Naive thymus-derived CD4-positive, alpha-beta T cell (primary cell): ENCODE measurements at places on chromosomes 6 and 20.

DNA sequence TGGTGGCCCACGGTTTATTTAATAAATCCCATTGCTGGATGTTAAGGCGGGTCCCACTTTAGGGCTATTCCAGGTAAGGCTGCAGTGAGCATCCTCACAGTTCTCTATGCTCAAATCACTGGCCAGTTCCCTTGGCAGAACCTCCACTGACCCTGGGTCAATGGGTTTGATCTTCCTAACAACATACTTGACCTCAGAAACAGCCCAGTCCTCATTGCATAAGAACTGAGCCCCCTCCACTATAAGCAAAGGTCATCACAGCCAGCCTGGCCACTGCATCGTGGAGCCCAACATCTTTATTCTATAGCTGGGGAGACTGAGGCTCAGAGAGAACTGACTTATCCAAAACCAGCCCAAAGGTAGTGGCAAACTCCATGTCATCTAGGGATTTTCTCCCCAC is 4.3 kb upstream of the BPIFB1 start:
- H3K4me3 ChIP-seq, result no peak overlapping the region
- no peaks in the 10 kb centered on the region for H3K27me3 ChIP-seq
- no peaks in the 10 kb centered on the region for H3K4me1 ChIP-seq
- DNase-seq, result no peak

GRCh38 chr6:163531122-163531521 is 116.6 kb downstream of the QKI start:
- no peak overlapping the region for H3K4me3 ChIP-seq
- peaks cover 2% of the 10 kb centered on the region for H3K4me1 ChIP-seq

DNA sequence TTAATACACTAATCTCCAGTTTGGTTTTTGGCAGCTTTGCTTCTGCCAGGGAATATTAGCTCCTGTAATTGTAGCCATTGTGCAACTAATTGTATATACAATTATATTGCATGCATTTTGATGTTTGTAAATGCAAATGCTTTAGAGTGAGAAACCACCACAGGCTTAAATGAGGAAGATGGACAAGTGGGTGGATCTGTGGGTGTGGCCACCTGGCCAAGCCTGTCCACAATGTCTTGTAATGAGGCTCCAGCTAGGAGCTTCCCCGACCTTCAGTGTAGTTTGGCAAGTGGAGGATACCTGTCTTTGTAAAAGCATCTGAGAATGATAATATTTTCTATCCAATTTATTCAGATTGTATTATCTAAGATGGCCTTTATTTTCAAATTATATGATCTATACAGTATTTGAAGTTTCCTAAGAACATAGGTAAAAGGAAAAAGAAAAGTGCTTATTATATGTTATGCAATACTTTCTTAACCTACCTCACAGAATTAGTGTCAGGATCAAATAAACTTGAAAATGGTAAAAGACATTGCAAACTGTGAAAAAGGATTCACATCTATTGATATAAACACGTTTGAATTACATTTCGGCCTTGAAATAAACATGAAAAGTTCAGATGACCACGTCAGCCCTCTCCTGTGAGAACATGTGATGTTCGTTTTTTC is 49.3 kb upstream of the ARID1B start:
- no peaks in the 10 kb centered on the region for H3K4me1 ChIP-seq
- no peak overlapping the region for H3K27ac ChIP-seq
- no peaks in the 10 kb centered on the region for H3K36me3 ChIP-seq
- H3K27me3 ChIP-seq, result no peaks in the 10 kb centered on the region
- H3K4me3 ChIP-seq, result no peak overlapping the region

DNA sequence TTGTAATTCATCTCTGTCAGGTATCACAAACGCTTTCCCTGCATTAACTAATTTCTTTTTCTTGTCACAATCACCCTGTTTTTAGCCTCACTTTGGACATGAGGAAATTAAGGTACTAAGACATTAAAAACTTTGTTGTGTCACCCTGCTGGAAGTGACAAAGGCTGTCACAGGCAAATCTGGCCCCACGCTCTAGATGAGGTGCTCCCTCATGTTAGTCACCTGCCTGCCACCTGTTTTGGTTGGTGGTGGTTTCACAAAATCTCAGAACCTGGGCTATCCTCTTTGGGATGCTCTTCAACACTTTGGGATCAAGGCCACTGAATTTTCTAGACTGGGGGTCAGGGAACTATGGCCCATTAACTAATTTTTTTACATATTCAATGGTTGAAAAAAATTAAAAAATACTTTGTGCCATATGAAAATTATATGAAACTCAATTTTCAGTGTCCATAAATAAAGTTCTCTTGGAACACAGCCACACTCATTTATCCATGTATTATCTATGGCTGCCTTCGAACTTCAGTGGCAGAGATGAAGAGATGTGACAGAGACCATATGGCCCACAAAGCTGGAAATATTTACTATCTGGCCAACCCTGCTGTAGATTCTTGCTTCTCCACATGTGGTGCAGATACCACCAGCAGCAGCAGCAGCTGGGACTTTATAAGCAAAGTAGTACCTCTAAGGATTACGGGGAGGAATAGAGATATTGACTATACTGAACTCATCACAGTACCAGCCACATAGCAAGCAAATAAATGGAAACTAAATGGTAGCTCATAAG is 16.1 kb upstream of the TNFAIP3 start:
- H3K27ac ChIP-seq, result no peak overlapping the region
- no peak overlapping the region for H3K4me3 ChIP-seq
- H3K27me3 ChIP-seq, result no peaks in the 10 kb centered on the region
- H3K4me1 ChIP-seq, result no peaks in the 10 kb centered on the region
- no peak for DNase-seq

DNA sequence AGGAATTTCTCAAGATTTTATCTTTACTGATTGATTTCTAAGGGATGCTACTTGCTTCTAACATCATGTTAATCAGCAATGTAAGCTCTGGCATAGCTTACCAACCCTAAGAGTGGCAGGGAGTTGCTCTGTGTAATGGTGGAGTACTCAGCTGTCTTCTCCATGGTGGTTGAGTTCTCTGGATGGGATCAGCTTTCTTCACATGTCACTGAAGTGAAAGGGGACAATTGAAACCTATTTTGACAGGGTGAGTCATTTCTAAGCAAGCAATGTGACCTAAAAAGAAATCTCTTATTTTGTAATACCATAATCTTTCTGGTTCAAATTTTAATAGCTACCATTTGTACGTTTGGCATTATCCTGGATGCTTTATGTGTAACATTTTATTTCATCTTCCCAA is 430.4 kb downstream of the GJA1 start:
- DNase-seq, result no peak
- no peaks in the 10 kb centered on the region for H3K4me1 ChIP-seq
- H3K27ac ChIP-seq, result no peak overlapping the region
- no peaks in the 10 kb centered on the region for H3K27me3 ChIP-seq
- no peak overlapping the region for H3K4me3 ChIP-seq
- no peaks in the 10 kb centered on the region for H3K36me3 ChIP-seq

DNA sequence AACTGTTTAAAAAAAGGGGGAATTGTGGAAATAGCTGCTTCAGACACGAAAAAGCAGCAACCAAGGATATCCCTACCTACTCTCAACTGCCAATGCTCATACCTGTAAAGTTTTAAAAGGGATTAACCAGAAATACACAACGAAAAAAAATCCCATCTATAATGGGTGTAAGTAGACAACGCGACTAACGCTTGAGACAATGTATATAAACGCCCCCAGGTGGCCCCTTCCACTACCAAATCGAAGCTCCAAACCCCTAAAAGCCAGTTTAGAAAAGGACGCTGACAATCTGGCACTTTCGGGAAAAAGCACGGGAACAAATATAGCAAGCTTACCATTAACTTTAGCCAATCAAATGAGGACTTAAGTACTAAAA is 94.5 kb upstream of the BTN3A2 start:
- H3K27ac ChIP-seq, result no peak overlapping the region
- H3K4me1 ChIP-seq, result peaks cover 27% of the 10 kb centered on the region
- H3K27me3 ChIP-seq, result no peaks in the 10 kb centered on the region
- no peak for DNase-seq
- H3K4me3 ChIP-seq, result peak overlapping the region; percentile 83

DNA sequence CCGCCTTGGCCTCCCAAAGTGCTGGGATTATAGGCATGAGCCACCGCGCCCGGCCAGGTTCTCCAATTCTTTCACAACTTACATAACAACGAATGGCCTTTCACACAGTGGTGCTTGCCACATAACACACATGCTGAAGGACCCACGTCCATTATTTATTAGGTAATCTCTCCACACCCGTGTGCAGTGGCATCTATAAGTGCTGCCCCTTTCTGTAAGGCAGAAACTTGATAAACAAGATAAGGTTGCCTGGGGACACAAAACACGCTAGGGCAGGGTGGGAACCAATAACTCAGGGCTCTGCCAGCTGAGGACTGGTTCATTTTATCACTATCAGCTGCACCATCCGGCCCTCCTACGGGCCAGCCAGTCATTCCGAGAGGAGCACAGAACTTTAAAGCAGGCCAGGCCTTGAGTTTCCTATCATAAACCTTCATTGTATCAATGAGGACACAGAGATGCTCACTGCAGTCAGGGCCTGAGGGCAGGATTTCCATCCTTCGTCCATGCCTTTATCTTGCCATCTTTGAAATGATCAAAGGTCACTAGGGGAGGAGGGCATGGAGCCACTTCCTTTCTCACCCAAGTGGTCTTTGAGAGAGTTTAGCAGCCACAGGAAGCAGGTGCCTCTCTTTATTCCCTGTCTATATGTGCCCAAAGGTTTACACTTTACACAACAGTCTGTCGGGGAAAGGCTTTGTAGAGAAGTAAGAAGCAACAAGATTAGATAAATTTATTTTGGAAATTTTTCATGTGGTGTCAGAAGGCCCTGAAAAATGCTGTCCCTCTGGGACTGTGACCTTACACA is 37.6 kb downstream of the GPLD1 start:
- no peak for DNase-seq
- H3K27me3 ChIP-seq, result no peaks in the 10 kb centered on the region
- H3K4me1 ChIP-seq, result no peaks in the 10 kb centered on the region
- no peak overlapping the region for H3K27ac ChIP-seq
- no peaks in the 10 kb centered on the region for H3K36me3 ChIP-seq
